ENCODE measurements at places on chromosomes 3 and 15.
A peak's percentile ranks its signal among the peaks of the same experiment; 100 is the strongest.

GRCh38 chr3:48187579-48188265, 495 bp downstream of the CDC25A start:
- peak; percentile 5 for DNase-seq

DNA sequence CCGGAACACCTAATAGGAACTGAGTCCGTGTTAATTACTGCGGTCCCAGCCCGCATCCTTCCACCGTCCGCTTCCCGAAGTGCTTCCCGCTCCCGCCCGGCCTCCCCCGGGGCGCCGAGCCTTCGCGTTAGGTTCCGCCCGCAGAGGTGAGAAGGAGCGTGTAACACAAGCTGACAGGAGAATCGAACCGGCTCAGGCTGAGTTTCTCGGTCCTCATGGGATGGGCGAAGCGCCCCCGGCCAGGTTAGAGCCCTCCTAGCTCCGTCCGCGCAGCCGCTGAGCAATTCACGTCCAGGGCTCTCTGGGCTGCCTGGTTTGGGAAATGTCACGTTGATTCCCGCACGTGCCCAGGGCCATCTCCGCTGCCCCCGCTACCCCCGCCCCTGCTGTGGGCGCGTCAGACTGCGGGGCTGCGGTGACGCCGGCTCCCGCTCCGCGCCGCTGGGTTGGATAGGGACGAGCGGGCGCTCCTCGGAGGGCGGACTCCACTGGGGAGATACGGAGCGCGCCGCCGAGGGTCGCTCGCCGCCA, 954 bp downstream of the CLDN11 start:
- DNase-seq: no peak

DNA sequence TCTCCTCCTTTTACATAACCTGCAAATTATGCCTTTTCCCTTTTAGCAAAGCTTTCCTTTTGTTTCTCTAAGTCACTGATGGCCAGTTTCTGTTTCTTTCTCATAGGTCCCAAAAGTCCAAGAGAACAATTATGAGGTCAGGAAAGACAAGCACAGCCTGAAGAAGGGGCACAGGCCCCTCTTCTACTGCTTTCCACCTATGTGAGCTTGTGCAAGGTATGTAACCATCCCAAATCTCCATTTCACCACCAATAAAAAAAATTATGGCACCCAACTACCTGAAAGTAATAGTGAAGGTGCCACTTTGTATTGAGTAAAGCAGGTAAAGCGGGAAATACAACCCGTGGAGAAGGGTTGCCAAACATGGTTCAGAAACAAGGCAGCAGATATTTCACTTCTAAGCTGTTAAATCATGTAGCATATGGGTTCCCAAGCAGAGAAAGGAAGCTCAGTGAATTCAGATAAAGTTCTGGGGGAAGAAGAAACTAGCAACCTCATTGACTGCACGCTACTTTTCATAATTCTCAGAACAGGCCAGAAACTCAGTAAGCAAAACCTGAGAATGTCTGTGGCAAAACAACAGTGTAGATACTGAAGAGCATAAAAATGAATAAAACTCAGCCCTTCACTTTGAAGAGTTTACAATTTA, 4.2 kb downstream of the PLOD2 start:
- no peak for DNase-seq

GRCh38 chr3:25897019-25897418, 107.1 kb downstream of the OXSM start:
- DNase-seq: no peak

GRCh38 chr3:122406198-122406597, 9.7 kb downstream of the WDR5B start:
- no peak for DNase-seq

GRCh38 chr15:66780973-66781718, 79.1 kb downstream of the SMAD6 start:
- no peak for DNase-seq

DNA sequence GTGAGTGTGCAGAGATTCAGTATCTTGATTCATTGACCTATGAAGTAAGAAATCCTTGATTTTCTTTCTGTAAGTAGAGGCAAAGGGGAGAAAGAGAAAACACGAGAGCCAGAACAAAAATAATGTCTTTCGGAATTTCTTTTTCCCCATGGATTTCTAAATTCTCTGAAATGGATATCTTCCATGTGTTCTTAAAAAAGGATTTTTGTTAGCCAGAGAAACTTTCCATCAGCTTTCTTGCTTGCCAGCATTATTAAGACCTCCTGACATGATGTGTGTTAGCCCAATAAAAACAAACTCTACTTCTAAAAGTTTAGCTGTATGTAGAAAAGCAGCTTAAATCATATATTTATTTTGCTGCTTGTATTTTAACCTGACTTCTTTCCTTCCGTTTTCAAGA, 122.3 kb upstream of the AADACL2 start:
- no peak for DNase-seq

All from stimulated activated CD8-positive, alpha-beta memory T cell treated with anti-CD3 and anti-CD28 coated beads, Interleukin-4, amount 100 ng/mL, for 1 hour (primary cell).